ENCODE measurements at places on chromosomes 2 and 18.

DNA sequence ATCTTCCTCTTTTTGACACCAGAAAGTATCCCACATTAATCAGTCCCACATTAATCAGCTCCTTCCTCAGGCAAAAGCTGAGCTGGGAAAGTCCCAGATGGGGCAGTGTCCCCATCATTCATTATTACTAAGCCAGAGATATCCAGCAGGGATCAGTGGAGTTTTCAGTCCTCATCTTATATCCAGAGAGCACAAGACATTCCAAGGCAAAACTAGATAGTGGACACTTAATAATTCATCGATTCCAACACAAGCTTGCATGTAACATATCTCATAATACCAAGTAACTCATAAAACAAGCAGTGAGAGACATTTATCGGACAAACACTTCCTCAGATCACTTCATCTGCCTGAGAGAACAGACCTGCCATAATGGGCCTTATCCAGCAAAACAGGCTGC lies 53.1 kb downstream of the MCFD2 start:
- no peak for DNase-seq

GRCh38 chr2:108189316-108189715 lies 50.5 kb upstream of the SULT1C3 start:
- DNase-seq: no peak

- DNase-seq: no peak
Observed at GRCh38 chr2:203690117-203690431, 16.4 kb upstream of the CD28 start.

- DNase-seq: no peak
Observed at GRCh38 chr2:218129458-218130135, 3.8 kb downstream of the CXCR2 start.

- no peak for DNase-seq
Observed at GRCh38 chr2:4499316-4500030, 796.1 kb downstream of the DCDC2C start.

DNA sequence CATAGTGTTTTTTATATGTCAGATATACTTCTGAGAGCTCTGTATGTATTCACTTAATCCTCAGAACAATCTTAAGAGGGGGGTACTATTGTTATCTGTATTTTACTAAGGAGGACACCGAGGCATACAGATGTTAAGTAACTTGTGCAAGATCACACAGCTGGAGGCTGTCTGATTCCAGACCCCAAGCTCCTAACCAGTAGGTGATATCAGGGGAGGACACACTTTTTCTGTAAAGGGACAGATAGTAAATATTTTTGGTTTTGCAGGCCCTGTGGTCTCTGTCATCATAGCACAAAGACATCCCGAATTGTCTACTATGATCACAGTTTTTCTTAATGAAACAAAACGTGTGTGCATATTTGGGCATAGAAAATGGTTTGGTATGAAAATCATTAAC lies 143.7 kb downstream of the LAMA3 start:
- DNase-seq: no peak

DNA sequence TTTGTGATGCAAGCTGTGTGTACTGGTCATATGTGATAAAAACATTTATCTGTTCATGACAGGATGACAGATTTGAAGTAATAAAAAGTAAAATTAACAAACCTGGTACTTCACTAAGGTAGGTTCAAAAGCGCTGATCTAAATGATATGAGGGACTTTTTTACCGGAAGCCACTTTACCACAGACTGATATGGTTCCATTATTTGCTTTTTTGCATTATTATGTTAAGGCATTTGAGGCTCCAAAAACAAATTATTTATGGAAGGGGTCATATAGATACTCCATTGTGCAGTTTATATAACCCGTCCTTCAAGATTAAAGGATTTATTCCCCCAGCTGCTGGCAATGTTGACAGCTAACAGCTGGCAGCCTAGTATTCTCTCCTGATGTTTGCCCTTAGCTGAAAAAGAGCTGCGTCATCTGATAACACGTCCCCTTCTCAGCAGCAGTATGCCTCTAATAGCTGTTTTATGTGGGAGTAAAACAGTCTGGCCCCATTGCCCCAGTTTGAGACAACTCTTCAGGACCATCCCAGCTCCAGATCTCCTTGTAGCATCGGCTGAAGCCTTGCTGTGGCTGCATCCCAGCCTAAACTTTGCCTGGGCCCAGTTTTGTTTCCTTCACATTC lies 84.8 kb upstream of the XIRP2 start:
- DNase-seq: no peak

DNA sequence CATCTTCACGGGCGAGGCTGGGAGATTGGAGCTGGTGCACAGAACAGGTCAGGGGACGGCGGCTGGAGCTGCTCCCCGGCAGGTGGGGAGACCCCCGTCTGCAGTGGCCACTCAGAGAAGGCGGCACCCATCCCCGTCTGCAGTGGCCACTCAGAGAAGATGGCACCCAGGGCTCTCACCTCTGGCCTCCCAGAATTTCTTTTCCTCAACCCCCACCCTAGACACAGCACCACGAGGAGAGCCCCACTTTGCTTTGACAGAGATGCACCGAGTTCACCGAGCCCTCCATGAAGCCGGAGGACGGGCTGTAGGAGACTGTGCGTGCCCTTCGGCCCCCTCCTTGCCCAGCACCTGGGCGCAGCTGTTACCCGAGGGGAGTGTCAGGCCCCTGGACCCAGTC lies 201.6 kb upstream of the SALL3 start:
- no peak for DNase-seq

DNA sequence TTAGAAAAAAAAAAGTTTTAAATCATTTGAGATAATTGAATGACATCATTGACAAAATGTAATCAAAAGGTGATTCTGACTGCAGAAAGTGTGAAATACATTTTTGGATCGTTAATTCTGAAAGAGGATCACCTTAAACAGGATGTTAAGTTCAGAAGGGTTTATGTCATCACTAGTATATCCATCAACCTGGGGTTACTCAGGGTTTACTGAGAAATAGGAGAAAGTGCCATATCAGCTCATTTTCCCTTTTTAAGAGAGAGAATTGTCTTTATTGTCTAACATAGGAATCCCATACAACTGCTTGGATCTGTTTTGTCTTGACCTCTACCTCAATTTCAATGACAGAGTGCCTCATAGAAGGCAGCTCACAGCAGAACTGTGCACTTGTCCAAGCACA lies 466.1 kb upstream of the LINC00305 start:
- no peak for DNase-seq

DNA sequence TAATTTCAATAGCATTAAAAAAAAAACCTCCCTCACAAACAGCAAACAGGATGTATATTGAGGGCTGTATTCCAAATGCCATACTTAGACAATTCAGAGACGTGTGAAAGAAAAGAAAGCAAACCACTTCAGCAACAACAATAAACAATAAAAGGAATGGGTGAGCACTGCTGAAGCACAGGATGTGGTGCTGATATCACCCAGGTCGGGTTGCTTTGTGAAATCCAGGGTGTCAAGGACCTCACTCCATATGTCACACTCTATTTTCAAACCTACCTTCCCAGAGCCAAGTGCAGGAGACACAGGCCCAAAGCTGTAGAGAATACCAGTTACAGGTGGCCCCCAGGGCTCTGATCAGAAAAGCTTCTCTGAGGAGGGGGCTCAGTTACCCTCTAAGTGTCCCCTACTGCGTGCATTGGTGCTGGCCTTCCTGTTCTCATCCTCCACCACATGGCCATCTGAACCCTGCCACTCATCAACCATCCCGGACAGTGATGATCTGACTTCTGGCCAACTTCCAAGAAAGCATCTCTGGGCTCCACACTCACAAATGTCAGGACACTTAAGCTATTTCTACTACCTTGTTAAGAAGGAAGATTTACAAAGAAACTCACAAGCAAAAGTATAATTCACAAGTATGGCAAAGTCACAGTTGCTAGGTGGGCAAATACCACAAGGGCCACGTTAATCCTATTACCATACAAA lies 363.0 kb downstream of the SS18 start:
- DNase-seq: no peak

DNA sequence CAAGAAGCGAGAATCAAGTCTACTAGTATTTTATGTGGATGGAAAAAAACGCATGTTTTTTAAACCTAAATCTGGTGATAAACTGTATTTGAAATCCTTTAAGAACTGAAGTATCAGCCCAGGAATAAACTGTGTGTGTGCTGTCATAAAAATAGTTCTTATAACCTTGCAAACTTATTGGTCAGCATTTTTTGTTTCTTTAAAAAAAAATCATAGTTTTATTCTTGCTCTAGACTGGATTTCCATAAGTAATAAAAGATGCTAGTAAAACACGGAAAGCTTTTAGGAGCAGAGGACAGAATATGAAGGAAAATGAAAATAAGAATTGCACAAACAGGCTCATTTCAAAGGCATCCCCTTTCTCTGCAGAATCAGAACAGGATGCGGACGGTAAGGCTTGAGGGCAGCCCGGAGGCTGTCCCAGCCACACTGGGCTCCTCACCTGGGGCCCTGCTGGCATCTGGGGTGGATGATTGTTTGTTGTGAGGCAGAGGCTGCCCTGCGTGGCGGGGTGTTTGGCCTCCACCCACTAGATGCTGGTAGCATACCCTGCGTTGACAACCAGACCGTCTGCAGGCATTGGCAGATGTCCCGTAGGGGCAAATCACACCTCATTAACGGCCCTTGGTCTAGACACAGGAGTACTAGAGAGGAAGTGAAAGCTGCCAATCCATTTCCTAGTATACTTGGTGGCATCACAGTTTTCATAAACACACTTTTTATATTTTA lies 52.5 kb downstream of the MBP start:
- DNase-seq: no peak

DNA sequence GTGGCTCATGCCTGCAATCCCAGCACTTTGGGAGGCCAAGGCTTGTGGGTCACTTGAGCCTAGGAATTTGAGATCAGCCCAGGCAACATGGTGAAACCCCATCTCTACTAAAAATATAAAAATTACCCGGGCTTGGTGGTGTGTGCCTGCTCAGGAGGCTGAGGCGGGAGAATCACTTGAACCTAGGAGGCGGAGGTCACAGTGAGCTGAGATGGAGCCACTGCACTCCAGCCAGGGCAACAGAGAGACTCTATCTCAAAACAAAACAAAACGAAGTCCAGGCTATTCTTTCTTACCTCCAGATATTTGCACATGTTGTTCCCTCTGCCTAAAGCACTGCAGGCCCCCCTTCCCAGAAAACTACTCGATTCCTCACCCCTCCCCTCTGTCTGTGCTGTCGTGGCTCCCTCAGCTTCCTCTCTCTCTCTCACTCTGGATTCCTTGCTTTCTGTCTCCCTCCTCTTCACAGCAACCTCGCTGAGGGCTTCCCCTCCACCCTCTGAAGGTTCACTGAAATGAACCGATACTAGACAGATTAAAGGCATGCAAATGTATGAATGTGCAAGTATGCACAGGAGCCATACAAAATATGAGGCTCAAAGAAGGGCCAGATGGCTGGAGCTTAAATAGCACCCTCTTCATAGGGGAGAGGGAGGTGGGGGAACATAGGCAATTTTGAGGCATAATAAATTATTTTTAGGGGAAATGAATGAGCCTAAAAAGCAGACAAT lies 18.5 kb downstream of the TMEM177 start:
- DNase-seq: no peak

DNA sequence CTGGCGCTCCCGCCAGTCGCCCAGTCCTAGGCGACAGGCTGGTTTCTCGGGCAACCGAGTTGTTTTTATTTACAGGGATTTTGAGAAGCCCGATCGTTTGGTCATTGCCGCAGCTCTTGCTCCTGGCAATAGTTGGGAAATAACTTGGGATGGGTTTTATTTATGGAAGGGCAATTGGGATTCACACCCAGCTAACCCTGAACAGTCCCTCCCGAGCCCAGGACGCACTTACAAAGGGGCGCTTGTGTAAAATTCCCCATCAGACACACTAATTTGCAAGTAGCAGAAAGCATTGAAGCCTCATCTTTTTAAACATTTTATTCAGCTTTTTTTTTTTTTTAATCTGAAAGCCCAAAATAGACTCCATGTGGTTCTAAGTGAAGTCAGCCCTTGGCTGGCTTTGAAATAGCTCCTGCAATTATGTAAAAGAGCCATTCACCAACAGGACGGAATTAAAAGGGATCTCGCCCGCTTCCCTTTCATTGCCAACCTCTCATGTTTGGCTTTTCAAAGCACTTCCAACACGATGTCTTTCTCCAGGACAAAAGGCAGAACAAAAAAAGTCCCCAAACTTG lies 3.6 kb upstream of the GBX2 start:
- DNase-seq: no peak

DNA sequence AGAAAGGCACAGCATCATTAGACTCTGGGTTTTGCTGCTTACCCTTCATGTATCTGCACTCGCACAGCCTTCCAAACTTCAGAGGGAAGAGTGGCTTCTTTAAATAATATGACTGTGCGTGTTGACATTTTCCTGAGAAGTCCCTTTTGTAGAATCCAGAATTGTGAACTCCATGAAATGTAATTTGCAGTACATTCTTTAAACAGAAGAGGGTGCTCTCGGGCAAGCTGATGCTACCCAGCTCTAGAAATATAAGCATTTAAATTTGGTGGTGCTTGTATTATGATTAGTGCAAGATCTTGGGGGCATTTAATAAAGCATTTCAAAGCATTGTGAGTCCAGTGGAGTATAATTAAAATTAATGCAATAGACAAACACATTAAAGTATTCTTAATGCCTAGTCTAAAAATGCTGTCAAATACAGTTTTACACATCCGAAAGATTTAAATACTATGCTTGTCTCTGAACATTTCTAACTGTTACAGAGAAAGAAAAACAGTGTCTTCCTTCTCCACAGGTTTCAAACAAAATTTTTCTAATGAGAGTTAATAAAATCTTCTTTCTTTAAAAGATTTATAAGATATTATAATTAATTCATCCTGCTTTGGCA lies 17.3 kb upstream of the GTF2A1L start:
- DNase-seq: no peak

Data from progenitor cell of endocrine pancreas (in vitro differentiated cells).